ENCODE measurements at places on chromosomes 4 and X.

- no peak for DNase-seq
These were observed 6.4 kb downstream of the FOXP3 start for GRCh38 chrX:49257846-49258748.

- peak; percentile 56 for DNase-seq
These were observed 55.3 kb downstream of the EGF start for GRCh38 chr4:109967798-109968520.

- peak; percentile 6 for DNase-seq
These were observed 168.8 kb downstream of the RELL1 start for GRCh38 chr4:37517326-37517725.

DNA sequence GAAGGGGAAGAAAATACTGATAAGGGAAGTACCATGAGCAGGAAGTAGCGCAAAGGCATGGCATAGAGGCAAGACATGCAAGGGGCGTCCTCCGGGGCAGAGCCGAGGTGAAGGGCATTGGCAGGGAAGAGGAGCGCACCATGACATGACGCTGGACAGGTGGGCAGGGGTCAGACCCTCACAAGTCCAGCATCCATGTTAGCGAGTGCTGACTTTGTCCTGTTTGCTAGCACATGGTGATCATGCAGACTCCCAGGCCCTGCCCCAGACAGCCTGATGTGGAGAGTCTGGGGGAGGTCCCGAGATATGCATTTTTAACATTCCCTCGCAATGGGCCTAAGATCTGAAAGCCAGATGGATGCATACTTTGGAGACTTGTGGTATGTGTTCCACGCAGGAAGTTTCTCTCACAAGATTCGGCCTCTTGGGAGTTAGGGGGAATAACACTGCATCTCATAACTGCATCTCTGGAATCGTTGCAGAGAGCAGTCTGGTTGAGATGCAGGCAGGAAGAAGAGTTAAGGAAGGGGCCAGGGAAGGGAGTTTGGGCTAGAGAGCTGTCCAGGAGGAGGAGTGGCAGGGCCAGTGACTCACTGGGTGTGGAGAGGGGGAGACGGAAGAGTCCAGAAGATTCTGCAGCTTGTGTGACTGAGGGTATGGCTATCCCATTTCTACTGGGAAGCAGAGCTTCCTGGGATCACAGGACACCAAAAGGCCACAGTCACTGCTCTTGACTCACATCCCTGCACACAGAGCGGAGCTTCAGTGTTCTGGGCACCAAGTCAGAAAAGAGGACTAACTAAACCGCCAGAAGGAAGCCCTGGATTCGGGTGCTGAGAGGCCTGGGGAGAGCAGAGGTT is 59.7 kb downstream of the FAM184B start:
- DNase-seq, result peak; percentile 53

DNA sequence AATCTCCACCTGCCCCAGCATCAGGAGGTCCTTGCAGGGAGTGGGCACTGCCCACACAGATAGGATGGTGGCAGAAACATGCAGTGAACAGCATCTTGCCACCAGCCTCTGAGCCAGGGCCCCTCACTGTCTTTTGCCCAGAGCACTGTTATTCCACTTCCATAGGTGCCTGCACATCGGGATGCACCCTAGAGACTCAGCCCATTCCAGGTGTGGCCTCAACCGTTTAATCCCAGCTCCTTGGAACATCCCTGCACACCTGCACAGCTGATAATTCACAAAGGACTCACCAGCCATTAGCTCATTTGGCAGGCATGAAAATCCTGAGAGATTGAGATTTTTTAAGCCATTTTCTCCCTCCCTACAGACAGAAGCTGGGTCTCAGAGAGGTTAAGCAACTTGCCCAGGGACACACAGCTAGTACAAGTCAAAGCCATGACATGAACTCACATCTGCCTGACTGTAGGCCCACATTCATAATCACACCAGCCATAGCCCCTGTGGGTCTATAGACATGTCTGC is 116.3 kb downstream of the EFNB1 start:
- DNase-seq, result no peak

DNA sequence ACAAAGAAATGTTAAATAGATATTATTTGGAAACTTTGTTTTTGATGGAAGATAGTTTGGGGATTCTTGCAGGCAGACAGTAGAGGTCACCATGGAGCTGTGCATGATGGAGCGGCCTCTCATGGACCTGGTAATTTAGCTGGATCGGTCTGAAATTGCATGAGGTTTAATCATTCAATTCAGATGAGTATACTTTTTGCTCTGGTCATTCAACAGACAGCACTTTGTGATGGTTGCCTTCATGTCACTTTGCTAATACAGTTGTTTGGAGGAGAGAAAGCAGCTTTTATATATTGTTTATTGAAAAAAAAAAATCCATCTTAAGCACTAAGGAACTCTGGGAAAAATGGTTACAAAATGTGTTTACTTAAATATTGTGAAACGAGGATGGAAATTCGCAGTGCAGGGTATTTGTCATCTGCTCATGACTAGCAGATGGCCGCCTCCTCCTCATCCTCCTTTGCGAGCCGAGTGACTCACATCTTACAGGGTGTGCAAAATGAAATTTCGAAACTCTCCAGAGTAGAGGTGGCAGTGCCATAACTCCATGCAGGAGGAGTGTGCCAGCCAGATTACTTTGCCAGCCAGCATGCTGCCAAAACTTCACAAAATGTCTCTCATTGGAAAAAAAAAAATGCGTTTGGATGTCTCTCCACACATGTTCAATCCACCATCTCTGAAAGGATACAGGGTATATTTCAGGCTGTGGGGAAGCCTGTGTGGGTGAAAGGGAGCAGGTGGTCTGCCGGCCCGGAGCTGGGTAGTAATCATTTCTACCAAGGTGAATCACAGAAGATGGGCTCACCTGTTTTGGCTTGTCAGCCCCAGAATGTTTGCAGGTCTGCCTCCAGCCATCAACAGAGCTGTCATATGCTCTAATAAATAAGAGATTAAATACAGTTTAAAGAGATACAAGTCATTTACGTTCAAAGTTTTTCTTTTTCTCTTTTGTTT is 314.9 kb upstream of the DIPK2B start:
- peak; percentile 97 for DNase-seq

- DNase-seq, result no peak
These were observed 51.9 kb downstream of the ARX start for GRCh38 chrX:24963823-24964222.

- no peak for DNase-seq
These were observed 69.4 kb downstream of the CLCN5 start for GRCh38 chrX:49991758-49992157.

DNA sequence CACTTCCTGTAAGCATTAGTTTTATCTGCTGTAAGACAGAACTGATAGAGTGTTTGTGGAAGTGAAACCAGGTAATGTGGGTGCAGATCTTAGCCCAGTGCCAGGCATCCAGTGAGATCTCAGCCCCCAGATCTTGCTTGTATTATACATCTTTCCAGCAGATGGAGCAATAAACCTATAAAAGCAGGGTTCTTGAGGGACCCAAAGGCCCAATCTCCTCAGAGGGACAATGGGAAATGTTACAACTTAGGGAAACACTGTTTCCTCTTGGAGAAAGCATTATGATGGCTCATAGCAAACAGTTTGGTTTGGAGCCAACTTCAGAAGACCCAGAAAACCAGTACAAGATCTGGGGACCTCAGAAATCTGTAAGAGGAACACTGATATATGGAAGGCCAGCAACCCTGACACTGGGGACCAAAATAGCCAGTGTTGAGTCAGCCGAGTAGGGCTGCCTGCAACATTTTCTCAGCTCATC is 206.3 kb downstream of the SLC7A11 start:
- peak; percentile 76 for DNase-seq

GRCh38 chr4:128854433-128854832 is 44.9 kb downstream of the JADE1 start:
- peak; percentile 12 for DNase-seq

- DNase-seq, result peak; percentile 65
These were observed 103.1 kb upstream of the LSM6 start for GRCh38 chr4:146072376-146072775.

- DNase-seq, result peak; percentile 37
These were observed 134.9 kb downstream of the SMIM20 start for GRCh38 chr4:26048950-26049349.

DNA sequence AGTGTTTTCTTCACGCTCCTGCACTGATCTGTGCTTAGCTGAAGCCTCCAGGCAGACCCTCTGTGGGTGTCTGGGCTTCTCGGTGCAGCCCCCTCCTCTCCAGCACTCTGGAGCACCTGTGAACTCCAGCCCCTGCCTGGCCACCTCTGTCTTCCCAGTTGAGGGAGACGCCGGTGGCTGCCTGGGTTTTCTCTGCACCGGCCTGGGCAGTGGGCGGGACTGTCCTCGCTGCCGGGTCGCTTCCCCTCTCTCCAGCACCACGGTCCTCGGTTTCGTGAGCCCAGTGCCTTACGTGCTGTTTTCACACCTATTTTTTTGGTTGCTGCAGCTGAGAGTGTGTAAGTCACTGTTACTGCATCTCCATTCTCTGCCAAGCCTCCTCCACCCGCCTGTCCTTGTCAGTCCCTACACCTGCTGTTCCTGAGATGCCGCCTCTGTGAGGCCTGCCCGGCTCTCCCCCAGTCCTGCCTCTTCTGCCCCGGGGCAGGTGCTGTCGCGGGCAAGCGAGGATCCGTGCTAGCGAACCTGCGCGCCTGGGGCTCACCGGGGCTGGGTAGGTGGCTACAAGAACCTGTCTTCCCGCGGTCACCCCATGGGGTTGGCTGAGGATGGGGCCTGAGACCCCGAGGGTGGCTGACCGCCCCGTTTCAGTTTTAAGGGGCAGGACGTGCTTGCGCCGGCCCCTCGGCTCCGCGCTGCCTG is 2.4 kb upstream of the FGFRL1 start:
- DNase-seq, result no peak

GRCh38 chr4:157246964-157247363 is 26.4 kb downstream of the GRIA2 start:
- DNase-seq, result no peak

- DNase-seq, result peak; percentile 60
These were observed 71.4 kb upstream of the TTC29 start for GRCh38 chr4:147017081-147017480.

- DNase-seq, result no peak
These were observed 10.5 kb upstream of the KLHL5 start for GRCh38 chr4:39051492-39051891.

- no peak for DNase-seq
These were observed 46.3 kb downstream of the SH3KBP1 start for GRCh38 chrX:19840899-19841648.

- DNase-seq, result no peak
These were observed 219.4 kb downstream of the EPHA5 start for GRCh38 chr4:65450899-65451298.

GRCh38 chr4:176971576-176972115 is 178.9 kb upstream of the VEGFC start:
- no peak for DNase-seq

DNA sequence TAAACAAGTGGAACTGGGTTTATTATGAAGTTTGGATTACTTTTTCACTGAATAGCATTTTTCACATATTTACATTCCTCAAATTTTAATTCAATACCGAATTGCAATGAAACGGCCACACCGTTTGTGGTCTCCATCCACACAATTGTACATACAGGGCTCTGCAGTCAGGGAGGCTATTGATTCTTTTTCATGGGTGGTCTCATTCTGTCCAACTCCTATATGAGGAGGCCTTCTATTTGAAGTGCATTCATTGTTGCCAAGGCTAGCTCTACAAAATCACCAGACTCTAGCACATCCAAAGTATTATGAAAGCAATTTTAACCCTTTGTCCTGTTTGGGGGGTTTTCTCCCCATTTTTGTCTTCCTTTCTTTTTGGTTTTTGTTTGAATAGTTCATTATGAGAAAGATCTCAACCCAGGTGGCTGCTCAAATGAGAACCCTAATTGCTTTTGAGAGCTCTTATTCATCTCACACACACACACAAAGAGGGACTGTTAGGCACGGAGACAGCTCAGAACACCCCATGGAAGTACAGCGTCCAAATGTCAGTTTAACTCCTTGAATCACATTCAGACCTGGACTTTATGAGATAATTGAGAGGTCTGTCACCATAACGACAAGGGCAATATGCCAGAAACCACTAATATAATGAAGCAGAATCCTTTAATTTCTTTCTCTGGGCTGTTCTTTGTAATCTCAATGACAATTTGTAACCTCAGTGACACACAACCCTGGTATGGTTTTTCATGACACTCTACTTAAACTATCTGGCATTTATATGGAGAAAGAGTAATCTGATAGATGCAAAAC is 79.4 kb downstream of the NLGN4X start:
- no peak for DNase-seq

GRCh38 chr4:5527211-5527610 is 181.1 kb downstream of the EVC2 start:
- DNase-seq, result no peak

- no peak for DNase-seq
These were observed 162.7 kb downstream of the AASDH start for GRCh38 chr4:56224641-56225040.

DNA sequence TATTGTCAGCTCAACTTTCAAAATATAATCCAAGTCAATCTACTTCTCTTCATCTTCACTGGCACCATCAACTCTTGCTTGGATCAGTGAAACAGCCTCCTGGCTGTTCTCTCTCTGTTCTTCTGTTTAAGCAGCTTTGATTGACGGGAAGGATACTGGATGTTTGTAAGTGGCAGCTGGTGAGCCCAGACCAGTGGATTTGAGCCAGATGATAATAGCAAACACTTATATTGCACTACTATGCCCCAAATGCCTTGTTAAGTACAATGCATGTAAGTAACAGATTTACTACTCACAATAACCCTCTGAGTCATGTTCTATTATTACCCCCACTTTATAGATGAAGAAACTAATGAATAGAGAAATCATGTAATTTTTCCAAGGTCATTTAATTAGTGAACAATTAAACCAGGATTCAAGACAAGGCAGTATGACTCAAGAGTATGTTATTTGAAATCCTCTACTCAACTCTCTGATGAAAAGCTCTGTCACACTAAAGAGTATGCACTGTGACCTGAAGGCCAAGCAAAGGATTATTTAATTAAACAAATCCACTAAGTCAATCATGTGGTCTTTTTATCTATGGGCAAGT is 44.8 kb downstream of the SPANXN3 start:
- DNase-seq, result no peak

GRCh38 chr4:86935566-86935852 is 698 bp downstream of the AFF1 start:
- DNase-seq, result no peak

- DNase-seq, result no peak
These were observed 1454.2 kb downstream of the ARAP2 start for GRCh38 chr4:34790131-34790530.

GRCh38 chr4:155692361-155692760 is 25.7 kb downstream of the GUCY1A1 start:
- DNase-seq, result no peak

- peak; percentile 50 for DNase-seq
These were observed 25.8 kb downstream of the PDGFRA start for GRCh38 chr4:54254915-54255246.

Measured in fibroblast of mammary gland (primary cell).